ENCODE measurements at places on chromosomes 5 and 9.

GRCh38 chr5:44389090-44389822 lies at the start of gene FGF10:
Gene FGF10, minus strand, starts transcription at chr5:44389420. Its CDS starts 738 bp downstream, at chr5:44388682.
- DNase-seq = no peak

- DNase-seq = peak; percentile 77
Observed at GRCh38 chr5:93831449-93831848, 90.0 kb upstream of the POU5F2 start.

DNA sequence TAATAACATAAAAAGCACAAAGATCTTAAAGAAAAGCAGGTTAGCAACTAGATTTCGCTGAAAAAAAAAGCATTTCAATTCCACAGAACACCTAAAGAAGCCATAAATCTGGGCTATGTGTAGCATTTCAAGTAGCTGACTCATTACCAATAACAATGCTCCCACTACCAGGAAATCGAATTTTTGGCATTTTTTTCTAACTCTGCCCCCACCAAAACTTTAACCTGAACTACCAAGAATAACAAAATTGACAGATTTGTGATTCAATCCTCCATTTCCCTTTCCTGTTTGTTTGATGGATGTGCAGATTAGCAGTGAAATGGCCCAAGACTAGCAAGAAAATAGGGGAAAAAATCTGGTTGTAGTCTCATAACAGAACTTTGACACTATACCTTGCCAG lies 180.2 kb downstream of the RASEF start:
- DNase-seq = no peak

GRCh38 chr5:104789366-104789765 lies 1226.8 kb upstream of the NUDT12 start:
- no peak for DNase-seq

DNA sequence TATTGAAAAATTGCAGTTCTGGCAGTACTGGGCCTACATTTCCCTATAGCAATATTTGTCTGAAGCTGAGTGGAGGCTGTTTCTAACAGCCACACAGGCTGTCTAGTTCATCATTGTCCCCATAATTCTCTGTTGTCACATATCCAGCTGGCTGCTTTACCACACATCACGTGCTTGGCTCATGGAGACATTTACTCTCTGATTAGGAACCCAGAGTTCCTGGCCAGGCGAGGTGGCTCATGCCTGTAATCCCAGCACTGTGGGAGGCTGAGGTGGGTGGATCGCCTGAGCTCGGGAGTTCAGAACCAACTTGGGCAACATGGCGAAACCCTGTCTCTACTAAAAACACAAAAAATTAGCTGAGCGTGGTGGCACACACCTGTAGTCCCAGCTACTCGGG lies 81.4 kb downstream of the PGM5 start:
- DNase-seq = no peak

GRCh38 chr5:80288177-80288576 lies 31.6 kb upstream of the SPZ1 start:
- DNase-seq = no peak
